ENCODE measurements at places on chromosomes 2 and 18.

DNA sequence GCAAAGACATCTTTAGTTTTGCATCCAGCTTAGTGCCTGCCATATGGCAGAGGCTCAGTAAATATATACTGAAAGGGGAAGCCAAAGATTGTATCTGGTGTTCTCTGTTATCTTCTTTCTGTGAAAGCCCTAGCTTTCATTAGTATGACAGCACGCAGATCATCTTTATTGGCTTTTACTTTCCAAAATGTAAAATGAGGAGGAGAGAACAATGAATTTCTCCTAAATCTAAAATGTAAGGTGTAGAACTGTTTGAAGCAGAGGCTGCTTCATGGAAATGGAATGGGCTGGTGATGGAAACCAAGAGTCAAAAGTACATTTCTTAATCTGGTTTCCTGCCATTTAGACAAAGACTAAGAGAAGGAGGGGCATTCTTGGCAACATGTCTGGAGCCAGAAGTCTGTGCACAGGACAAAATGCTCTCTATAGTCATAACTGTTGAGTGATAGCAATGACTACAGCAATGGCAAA, 1029.9 kb upstream of the PIK3C3 start:
- peak; percentile 39 for DNase-seq

GRCh38 chr2:169237286-169237685, 125.0 kb downstream of the LRP2 start:
- no peak for DNase-seq

GRCh38 chr2:26968001-26968400, 2.4 kb upstream of the MAPRE3 start:
- DNase-seq: peak; percentile 77

GRCh38 chr2:121501554-121501953, 29.1 kb upstream of the RNU4ATAC start:
- DNase-seq: no peak

DNA sequence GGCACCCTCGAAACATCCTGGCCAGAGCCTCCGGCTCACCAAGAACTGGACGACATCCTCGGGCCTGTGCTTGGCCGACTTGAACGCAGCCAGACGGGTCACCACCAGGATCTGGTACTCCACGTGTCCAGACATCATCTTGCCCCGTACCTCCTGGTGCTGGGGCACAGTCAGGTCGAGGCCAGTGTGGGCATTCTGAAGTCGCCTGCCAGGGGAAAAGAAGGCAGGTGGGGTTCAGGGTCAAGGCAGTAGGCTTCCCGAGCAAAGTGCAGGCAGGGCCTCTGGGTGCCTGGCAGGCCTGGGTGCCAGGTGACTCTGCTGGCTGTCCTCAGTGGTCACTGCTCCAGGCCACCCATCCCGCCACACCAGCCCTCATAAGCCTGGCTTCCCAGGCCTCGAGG, 5.6 kb downstream of the HS1BP3 start:
- no peak for DNase-seq
